Tibial nerve (tissue), 4 donors: ENCODE measurements at places on chromosomes 16 and 17. TPM values are rescaled to one million over a fixed set of nuclear protein-coding genes. Genes with fewer than 3 reads are reported as not detected.

GRCh38 chr16:17396762-17397498 is 73.8 kb downstream of the XYLT1 start:
- DNase-seq = no peak

GRCh38 chr17:57170866-57171265 is 85.5 kb upstream of the MSI2 start:
- DNase-seq = no peak

- DNase-seq = no peak
Measured at GRCh38 chr17:5050278-5050677, 15.1 kb upstream of the SLC52A1 start.

DNA sequence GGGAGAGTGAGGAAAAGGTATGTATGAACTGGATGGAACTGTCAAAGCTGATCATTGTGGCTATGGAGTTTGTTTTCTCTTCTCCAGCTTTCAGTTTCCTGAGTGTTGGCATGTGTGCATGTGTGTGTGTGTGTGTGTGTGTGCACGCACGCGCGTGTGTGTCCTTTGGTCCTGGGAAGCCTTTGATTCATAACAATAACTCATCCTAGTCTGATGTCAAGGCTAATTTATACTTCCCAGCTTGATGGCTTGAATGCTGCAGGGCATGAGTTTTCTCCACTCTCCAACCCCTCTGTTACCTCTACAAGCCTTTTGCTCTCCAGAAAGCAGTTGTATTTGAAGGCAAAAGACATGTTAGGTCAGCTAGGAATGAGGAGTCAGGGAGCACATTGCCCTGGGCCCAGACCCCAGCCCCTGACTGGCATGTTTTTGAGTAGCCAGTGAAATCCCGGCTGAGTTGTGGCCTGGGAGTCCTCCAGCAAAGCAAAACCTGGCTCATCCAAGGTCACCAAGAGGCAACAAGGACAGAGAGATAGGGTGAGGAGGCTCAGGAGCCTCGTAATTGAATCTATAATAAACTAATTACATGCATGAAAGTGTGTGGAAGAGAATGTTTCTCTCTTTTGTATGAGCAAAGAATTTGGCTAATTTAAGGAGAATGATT is 8.9 kb upstream of the CDC42EP4 start:
- DNase-seq = no peak

DNA sequence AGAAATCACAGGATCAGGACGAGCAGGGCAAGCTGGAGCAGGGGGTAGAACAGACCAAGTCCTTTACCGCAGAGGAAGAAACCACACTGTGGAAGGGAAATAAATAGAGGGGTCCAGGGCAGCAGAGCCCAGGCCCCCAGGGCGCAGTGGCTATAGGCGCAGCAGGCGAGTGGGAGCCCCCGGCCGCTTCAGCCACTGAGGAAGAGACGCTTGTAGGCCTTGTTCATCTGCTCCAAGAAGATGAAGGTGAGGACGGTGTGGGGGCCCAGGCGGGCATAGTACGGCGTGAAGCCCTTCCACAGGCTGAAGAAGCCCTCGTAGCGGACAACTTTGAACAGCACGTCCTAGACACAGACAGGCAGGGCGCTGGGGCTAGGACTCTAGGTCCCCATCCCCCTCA is 2.3 kb downstream of the SLC25A11 start:
- no peak for DNase-seq

- no peak for DNase-seq
Measured at GRCh38 chr17:64063766-64064224, 43.4 kb upstream of the ICAM2 start.

GRCh38 chr17:76797241-76797840 is 59.4 kb downstream of the MFSD11 start:
- DNase-seq = no peak

GRCh38 chr17:48237456-48237855 is 129.9 kb downstream of the SNX11 start:
- no peak for DNase-seq

DNA sequence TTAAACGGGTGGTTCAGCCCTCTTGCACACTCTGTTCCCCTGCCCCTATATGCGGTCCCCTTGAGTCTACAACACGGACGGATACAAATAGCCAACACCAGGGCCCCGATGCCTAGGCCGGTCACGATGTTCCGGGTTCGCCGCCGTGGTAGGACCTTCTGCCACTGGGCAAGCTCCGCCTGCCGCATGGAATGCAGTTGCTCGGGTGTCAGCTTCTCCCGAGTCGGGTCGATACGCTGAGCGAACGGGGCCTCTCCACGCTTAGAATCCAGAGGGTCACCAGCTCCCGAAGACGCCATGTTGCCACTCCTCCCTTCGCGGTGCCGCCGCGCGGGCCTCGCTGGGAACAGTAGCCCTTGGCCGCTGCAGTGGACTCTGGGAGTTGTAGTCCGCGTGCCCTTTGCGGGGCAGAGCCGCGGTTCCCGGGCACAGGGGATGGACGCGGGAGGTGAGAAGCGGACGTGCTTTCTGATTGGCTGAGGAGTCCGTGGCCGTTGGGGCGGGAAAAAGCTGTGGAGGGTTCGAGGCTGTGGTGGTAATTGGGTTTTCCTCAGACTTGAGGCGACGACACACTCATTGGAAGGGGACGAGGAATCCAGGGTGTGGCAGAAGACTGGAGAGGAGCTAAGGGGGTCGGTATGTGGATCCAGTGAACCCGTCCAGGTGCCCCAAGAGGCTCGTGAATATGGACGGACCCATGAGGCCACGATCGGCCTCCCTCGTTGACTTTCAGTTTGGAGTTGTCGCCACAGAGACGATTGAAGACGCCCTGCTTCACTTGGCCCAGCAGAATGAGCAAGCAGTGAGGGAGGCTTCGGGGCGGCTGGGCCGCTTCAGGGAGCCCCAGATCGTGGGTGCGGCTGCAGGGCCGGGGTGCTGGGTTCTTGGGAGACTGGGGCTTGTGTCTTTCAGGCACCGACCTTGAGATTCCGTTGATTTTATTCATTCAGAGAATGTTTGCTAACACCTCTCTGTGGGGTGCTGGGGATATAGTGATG is at the start of the genes CNTD1 and COA3:
TSS of gene CNTD1 (plus strand) at position 479 of the 998 bp plus-strand sequence. CDS start at position 686, 207 bp downstream.
TSS of gene COA3 (minus strand) at position 322 of the 998 bp plus-strand sequence. CDS start at position 299, 23 bp downstream.
- peak; percentile 66 for DNase-seq

DNA sequence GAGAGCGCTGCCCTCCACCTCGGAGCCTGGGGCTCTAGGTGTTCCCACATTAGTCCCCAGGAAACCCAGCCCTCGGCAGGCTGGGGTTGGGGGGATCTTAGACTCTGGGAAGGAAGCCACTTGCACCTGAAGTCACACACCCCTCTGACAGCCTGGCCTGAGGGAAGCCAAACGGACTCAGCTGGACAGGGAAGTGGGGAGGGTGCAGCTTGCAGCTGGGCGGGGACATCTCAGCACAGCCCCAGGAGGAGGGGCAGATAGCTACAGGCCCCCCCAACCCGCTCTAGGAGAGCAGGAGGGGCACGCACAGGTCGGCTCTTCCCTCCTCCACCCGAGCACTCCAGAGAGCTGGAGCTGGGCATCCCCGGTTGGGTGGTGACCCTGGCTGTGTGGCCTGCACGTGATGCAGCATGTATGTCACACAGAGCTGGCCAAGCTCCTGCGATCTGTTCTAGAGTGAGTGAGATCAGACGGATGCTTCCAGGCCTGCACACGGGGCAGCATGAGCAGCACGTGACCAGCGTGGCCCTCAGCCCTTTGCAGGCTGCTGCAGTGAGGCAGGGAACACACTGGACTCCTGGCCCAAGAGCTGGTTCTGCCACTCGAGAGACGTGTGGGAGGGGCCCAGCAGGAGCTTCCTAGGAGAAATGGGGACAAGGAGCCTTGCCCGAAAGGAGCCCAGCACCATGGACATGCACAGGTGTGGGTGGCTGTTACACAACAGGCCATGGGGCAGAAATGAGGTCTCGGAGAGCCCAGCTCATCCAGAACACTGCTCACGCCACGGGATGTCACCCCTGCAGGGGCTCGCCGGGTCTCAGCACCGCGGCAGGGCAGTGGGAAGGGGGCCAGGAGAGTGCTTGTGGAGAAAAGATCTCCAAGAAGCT is 15.4 kb downstream of the KIFC3 start:
- no peak for DNase-seq

DNA sequence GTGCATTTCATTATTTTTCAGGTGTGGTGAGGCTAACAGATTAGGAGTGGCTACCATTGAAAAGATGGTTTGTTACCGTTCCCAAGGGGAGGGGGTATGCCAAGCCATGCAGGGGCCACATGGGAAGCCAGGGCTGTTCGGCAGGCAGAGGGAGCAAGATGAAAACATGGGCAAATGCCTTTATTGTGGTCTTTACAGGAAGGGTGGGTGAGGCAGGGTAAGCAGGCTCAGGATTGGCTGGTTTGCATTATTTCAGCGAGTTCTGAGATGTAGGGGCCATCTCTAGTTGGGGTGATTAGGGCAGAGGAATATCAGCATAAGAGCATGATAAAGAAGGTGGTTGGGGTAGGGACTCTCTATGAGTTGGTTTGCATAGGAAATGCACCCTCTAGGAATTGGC is 117.6 kb downstream of the CCT6B start:
- DNase-seq = no peak

DNA sequence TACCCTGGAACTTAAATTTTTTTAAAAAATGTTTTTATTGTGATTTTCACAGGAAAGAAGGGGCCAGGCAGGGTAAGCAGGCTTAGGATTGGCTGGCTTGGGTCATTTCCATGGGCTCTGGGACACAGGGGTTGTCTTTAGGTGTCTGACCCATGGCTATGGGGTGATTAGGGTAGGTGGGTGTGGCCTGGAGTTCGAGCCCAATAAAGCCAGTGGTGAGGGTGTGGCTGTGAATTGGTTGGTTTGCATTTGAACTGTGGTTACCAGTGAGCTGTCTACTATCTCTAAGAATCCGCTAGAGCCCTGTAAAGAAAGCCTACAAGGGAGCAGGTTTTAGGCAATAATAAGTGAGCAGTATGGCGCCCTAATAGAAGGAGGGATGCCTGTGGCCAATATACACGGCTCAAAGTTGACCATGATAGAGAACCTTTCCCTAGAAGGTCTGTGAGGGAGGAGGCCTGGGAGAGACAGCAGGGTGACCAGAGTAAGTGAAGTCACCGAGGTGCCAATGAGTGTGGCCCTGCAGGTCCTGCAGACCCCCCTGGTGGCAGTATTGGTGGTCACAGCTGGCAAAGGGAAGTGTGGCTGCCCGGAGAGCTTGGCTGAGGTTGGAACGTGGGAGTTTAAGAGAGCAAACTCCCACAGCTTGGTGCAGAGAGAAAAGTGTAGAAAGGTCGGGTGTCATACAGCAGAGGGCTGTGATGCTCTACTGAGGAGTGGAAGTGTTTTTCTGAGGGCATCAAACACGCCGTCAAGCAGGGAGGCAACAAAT is 454.0 kb downstream of the WWOX start:
- no peak for DNase-seq

GRCh38 chr16:68444056-68444657 is 4.2 kb downstream of the SMPD3 start:
- DNase-seq = no peak

GRCh38 chr17:40697297-40697696 is 6.3 kb downstream of the KRT24 start:
- no peak for DNase-seq

- no peak for DNase-seq
Measured at GRCh38 chr16:17339764-17340541, 130.8 kb downstream of the XYLT1 start.

- DNase-seq = no peak
Measured at GRCh38 chr17:80538484-80538883, 6.2 kb upstream of the RPTOR start.

DNA sequence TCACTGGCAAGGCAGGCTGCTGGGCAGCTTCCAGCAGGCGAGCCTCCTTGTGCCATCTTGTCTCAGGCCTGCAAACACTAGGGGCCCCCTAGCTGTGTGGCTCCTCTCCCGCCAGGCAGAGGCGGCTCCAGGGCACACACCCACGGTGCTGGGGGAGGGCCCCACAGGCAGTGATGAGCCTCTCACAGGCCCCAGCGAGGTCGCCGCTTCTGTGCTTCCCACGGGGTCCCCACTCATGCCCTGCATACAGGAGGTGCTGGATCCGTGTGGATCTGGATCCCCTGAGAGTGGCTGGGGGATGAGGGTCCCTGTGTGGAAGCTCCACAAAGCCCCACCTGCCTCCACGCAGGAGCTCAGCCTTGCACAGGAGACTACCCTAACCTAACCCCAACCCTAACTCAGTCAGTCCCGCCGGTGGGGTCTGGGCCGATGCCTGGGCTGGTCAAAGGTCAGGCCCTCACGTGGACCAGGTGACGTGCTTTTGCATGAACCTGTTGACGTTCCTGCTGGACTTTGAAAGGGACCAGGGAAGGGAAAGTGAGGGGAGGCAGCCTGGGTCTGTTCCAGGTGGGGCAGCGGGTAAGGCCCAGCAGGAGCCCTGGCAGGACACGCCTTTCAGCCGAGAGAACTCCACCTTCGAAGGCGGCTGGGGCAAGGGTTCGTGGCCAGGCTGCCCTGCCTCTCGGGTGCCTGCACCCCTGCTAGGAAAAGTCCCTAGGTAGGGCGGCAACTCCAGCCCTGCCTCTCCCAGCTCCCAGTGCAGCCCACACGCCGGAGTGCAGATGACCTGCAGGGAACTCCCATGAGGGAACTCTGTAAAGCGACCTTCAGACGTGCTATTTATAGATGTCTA is 5.2 kb downstream of the SECTM1 start:
- no peak for DNase-seq

DNA sequence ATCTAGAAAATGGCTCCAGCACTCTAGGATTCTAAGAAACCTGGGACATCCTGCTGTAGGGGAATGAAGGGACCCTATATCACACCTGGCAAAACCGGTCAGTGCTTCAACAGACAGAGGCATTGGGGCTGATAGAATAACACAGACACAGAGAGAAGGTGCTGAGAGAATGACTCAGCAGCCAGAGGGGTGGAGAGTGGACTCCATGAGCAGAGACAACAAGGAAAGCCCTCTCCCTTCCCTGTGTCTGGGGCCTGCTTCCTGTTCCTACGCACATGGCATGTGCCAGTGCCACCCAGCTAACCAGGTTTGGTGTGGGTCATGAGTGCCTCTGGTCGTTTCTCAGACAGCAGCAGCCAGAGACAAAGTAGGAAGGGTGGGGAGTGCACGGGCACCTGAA is 140.3 kb downstream of the CCT6B start:
- no peak for DNase-seq

DNA sequence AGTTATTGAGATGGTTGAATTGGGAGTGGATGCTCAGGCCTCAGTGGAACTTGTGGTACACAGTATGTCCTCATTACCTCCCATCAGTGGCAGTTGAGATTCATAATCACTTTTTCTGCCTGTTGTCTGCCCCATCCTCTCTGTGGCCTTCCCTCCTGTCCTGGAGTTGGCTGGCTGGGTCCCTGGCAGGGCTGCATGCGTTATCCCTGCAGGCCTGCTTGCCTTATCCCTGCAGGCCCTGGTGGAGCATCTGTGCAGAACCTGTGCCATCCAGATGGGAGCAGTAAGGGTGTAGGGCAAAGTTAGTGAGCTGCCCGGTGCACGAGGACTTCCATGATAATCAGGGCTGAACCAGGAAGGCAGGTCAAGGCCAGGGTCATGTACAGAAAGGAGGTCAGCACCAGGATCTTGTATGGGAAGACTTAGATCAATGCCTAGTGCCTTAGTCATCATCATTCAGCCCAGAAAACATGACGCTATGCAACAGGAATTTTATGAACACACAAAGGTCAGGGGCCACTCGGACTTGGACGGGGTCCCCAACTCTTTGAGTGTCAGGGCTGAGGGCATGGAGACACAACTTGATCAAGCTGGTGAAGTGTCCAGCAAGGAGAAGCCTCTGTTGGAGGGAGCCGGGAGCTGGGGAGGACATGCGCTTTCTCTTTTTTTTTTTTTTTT is 47.2 kb downstream of the ABCC1 start:
- DNase-seq = peak; percentile 58

GRCh38 chr16:78122774-78123315 is 23.4 kb downstream of the WWOX start:
- no peak for DNase-seq

CLEC19A gene
- not detected for total RNA-seq

TP53TG3B gene
- not detected for total RNA-seq

CLEC10A gene
- 2.2 TPM for total RNA-seq

PIK3R6 gene
- total RNA-seq = 0.90 TPM

CMTM1 gene
- not detected for total RNA-seq

TBC1D3E gene
- total RNA-seq = not detected

RABEP1 gene
- total RNA-seq = 45.7 TPM

ITGAD gene
- not detected for total RNA-seq

FOXL1 gene
- 7.1 TPM for total RNA-seq
